IPS-NIHi11 (cell line): ENCODE measurements at places on chromosomes 4 and X.

- DNase-seq: no peak
Measured at GRCh38 chr4:186227221-186227620, at the start of gene KLKB1. KLKB1 (plus strand) TSS chr4:186227507; CDS start chr4:186228196, 689 bp downstream.

- peak; percentile 66 for DNase-seq
Measured at GRCh38 chr4:124262211-124263179, 450.0 kb downstream of the ANKRD50 start.

GRCh38 chrX:31356275-31357212 is 284.7 kb upstream of the FTHL17 start:
- DNase-seq: no peak

DNA sequence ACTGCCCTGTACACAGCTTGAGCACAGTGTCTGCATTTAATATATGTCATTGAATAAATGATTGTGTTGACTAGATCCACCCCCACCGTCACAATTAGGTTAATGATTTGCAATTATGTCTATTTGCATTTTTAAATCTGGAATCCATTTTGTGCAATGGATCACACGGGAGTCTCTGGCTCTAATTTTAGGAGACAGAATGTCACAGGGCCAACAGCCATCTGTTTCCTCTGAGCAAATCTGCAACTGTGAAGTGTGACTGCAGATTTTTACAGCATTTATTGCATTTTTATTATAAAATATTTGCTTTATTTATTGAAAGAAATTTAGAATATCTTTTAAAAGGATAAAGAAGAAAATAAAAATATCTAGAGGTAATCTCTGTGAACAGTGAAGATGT is 316.8 kb downstream of the HS3ST1 start:
- DNase-seq: no peak

DNA sequence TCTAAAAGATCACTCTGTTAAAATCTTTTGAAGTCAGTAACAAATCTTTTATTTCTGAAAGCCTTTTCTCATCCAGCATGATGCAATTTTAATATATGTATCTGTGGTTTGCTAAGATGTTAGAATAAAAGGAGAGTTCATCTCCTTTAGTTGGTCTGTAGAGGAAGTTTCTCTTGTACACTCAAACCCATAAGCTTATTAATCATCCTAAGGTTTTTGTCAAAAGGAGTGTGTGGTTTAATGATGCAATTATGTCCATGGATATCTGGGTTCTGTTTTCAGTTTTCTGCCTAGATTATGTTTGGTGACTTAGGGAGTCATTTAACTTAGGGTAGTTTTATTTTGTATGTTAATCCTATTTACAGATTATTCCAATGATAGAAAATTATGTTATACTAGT is 52.1 kb upstream of the NDST4 start:
- DNase-seq: no peak

- no peak for DNase-seq
Measured at GRCh38 chrX:68842781-68843581, 14.2 kb downstream of the EFNB1 start.

DNA sequence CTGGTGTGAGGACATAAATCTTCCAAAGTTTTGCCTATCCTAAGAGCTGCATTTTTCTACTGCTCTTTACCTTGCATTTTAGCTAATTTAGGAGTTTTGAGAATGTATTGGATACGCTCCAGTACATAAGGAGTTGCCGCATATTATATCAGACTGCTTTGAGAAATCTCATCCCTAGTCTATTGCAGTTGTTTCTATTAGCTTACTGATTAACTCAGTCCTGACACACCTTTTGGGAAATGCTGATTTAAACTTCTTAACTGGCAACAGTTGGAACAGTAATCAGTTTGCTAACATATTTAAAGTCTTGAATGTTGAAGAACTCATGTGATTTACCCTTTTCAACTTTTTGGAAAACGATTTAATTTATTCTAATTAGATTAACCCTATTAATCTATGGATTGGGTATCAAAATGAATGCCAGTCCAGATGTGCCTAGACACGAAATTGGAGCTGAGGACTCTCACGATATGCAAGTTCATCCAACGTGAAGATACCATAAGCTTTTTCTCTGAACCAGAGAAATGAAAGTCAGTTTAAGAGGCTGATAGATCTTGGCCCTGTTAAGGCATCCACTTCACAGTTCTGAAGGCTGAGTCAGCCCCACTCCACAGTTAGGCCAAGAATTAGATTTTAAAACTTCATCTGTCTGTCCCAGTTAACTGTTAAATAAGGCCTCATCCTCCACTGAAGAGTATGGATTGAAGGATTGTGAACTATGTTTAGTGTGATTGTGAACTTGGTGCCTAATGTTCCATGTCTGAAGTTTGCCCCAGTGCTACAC is 90.0 kb downstream of the MAOA start:
- DNase-seq: no peak

DNA sequence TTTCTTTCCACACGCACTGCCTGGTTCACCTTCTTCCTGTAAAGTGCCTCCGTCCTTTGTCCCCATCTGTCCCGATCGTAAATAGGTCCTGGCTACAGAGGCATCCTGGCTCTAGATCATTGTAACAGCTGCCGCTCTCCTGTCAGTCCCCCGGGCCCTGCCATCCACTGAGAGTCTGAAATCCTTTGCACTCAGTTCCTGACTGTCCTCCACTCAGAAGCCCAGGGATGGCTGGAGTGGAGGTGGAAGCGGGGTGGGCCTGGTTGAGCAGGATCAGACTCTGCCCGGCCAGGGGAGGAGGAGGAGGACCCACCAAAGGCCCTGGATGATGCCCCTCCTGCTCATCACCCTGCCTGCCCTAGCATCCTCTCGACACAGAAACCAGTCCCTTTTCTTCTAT is 29.8 kb downstream of the PIGG start:
- DNase-seq: no peak

DNA sequence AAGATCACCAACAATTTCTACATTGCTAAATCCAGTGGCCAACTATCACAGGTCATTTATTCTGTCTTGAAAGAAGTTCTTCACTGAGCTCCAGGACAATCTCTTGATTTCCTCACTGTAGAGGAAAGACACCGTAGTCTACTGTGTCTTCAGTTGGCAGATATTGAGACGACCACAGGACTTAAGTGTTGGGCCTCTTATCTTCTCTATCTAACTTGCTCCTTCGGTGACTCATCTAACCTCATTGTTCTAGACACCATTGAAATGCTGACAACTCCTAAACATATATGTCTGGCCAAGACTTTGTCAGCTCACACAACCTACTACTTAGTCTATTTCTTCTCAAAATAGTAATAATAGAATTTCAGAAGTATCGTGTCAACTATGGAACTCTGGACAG is 425.8 kb downstream of the ARAP2 start:
- no peak for DNase-seq

DNA sequence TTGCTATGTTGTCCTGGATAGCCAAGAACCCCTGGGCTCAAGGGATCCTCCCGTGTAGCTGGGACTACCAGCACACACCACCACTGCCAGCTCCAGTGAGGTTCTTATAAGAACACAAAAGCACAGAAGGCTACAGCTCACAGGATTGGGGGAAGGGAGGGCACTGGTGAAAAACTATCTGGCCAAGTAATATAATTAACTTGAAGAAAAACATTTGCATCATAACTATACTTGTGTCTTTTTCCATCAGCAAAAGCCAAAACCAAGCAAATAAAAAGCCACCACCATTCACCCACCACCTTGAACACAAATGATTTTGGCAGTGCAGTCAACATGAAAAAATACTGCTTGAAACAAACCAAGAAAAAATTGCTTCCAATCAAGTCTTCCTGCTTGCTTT is 188.2 kb downstream of the MAML3 start:
- no peak for DNase-seq

GRCh38 chr4:111512081-111512783 is 633.0 kb upstream of the FAM241A start:
- DNase-seq: no peak

- no peak for DNase-seq
Measured at GRCh38 chr4:72063726-72064125, 31.9 kb downstream of the NPFFR2 start.
